Stimulated activated CD8-positive, alpha-beta memory T cell treated with anti-CD3 and anti-CD28 coated beads, Interleukin-7, amount 100 ng/mL, for 1 hour (primary cell): ENCODE measurements at places on chromosomes 2 and 18.

DNA sequence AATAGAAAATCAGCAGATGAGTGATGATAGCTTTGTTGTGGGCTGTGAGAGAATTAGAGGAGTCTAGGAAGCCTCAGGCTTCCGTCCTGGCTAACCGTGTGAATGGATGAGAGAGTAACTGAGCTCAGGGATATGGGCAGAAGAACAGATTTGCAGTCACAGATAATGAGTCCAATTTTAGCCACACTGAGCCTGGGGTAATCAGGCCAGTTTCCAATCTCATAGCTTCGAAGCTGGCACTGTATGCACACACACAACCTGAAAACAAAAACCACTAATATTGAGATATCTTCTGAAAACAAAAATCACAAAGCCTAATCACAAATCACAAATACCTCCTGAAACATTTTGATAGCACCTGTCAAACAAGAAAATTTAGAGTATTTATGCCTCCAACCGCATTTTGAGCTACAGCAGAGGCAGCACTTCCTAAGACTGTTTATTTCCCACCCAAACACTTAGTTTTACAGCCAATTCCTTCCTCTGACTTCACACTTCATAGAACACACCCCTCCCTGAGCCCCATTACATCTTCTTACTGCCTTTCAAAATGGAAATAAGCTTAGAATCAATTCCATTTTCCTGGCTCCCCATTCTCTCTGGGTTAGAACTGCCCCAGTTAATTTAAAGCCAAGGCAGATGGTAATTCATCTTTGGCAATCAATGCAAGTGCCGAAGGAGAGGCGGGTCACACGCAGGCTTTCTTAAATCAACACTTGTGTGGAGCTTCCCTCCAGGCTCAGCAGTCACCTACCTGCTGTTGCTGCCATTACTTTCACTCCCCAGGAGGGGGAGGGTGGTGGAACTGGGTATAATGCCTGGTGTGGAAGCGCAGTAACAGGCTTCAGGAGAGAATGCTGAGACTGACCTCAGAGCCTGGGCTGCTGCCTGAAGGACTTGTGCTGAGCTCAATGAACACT lies 18.9 kb downstream of the TTR start:
- DNase-seq = no peak

DNA sequence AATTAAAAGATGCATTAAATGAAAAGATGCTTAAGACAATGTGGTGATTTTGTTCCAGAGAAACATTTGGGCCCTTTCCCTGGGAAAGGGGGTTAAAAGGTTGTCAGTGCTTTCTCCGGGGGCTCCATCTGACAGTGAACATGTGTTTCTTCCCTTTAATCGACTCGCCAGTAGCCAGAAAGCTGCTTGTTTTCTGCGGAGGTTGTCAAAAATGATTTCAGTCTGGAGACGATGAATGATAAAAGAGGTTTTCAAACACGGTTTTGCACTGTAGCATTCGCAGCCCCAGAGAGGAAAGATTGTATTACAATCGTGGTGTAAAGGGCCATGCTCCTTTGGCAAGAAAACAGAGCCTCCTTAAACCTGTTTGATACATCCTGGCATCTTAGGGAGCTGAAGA lies 111.5 kb upstream of the MEIS1 start:
- DNase-seq = no peak

DNA sequence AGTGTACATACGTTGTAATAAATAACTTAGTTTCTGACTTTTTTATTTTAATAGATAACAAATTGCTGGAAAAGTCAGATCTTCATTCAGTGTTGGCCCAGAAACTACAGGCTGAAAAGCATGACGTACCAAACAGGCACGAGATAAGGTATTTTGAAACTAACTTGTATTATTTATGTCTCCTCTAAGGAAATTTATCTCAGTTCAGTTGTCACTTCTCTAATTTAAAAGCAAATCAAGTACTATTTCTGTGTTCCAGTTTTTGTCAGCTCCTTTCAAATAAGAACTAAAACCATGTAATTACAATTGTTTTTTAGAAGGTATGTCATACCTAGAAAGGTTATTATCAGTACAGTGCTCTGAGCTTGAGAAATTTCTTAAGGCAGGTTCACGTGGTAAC lies 4.6 kb downstream of the ATG16L1 start:
- no peak for DNase-seq

DNA sequence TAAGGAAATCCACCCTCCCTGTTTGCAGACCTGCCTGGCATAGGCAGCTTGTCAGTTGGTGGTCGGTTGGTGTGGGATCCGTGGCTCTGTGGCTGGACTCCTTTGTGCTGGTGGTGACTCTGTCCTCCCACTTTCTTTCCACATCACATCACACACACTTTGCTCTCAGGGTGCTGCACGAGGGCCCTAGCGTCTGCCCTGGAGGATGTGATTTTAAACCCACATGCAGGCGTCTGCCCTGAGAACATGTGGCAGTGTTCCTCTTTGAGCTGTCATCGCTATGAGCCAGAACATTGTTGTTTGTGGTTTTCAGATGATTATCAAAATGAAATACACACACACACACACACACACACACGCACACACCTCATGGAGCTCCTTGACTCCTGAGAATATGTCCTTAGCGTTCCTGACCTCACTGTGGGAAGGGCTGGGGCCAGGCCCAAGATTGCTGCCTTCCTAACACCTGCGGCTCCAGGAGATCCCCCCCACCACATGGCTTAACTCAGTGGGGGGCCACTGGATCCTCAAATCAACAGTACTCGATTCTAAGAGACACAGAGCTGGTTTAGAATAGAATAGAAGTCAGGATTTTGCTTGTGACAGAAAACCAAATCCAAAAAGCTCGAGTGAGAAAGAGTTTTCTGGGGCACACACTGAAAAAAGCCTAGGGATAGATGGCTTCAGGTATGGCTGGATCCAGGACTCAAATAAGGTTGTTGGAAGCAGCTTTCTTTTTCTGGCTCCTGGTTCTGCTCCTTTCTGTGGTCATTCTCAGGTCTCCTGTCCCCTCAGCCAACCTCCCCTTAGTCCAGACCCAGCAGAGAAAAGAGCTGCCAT lies 54.8 kb downstream of the RTP5 start:
- no peak for DNase-seq

DNA sequence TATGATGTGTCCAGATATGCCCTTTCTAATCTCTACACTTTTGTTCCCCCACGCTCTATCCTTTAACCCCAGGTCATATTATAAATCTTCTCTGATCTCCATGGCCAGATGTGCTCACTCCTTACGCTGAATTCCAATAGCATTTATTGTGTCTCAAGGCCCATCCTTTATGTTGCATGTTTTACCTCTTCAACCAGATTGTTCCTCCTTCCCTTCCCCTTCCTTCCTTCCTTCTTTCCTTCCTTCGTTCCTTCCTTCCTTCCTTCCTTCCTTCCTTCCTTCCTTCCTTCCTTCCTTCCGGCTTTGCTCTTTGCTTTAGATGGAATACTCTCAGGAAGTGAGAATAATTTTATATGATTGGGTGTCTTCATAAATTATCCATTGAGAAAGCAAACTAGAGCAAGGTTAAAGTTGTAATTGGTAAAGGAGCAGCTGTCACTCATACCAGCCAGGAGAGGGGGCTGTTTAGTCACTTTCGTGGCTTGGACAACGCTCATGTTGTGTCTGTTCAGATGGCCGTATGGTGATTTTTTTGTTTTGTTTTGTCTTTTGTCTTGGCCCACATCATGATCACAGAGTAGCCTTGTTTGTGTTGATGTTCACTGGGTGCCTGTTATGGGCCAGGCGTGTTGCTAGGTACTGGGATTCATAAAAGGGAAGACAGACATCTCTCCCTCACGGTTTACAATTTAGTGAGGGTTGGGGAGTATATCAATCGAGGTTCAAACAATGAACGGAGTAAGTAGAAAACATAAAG lies 68.0 kb downstream of the DAW1 start:
- DNase-seq = no peak

DNA sequence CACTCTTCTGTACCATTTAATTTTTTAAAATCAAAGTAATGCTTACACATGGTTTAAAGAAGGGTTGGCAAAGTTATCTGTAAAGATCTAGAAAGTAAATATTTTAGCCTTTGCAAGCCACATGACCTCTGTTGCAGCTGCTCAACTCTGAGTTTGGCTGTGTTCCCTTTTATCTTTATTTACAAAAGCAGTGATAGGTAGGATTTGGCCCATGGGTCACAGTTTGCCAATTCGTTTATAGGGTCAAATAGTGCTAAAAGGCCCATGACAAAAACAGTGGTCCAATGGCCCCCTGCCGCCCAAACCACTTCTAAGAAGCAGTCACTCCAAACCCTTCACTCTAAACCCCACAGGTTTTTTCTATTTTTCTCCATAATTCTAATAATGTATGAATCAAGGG lies 124.8 kb downstream of the PARD3B start:
- DNase-seq = no peak

DNA sequence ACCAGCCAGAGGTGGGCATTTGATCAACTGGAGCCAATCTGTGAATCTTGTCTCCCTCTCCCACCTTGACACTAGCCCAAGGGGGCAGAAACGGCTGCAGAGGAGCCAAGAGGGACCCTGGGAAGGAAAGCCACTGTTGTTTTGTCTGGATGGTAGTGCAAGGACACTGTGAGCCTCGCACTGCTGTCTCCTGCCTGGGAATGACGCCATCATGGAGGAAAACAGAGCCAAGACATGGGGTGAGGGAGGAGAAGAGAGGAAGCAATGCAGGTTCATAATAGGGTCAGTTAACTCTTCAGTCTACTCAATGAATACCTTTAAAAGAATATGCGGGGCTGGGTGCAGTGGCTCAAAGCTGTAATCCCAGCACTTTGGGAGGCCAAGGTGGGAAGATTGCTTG lies 231.1 kb upstream of the AGAP1 start:
- DNase-seq = no peak

- DNase-seq = no peak
Measured at GRCh38 chr2:217940261-217941220, 62.3 kb downstream of the TNS1 start.

GRCh38 chr2:123840574-123840973 lies 184.5 kb upstream of the CNTNAP5 start:
- DNase-seq = no peak

GRCh38 chr2:217477583-217477982 lies 525.2 kb downstream of the TNS1 start:
- no peak for DNase-seq

GRCh38 chr2:24473626-24474025 lies 17.4 kb upstream of the NCOA1 start:
- no peak for DNase-seq

DNA sequence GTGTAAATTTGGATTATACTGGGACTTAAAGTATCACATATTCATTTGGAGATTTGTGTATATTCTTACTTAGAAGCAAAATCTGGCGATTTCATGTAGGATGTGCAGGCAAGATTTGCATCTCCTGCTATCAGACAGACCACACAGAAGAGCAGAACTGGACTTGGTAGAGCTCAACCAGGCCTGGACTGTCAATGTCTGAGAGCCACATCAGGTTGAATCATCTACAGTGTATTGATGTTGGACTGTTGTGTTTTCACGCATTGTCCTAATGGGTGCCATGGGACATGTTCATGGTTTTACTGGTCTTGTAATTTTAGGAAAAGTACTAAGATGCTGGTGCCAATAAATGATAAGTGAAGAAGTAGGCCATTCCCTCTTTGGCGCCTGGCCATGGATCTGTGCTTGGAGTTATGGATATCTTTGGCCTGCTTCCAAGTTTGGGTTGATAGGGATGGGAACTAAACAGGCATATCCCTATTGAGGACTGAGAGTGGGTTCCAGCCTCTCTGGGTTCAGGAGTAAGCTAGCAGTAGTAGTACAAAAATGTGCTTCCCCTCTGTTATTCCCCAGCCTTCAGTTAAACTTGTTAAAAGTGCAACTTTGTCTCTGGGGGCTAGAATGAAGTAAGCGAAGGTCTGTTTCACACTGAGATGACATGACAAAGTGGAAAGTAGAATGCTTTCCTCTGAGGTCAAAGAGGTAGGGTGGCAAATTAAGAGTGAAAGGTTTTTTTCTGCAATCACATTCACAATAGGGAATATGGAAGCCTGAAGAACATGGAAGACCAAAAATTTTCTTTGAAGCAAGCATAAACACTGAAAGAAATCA lies 49.2 kb upstream of the NEMP2 start:
- DNase-seq = no peak

- no peak for DNase-seq
Measured at GRCh38 chr18:23861805-23862470, 152.6 kb upstream of the TTC39C start.

- DNase-seq = no peak
Measured at GRCh38 chr2:155372969-155373368, 674.5 kb downstream of the KCNJ3 start.

DNA sequence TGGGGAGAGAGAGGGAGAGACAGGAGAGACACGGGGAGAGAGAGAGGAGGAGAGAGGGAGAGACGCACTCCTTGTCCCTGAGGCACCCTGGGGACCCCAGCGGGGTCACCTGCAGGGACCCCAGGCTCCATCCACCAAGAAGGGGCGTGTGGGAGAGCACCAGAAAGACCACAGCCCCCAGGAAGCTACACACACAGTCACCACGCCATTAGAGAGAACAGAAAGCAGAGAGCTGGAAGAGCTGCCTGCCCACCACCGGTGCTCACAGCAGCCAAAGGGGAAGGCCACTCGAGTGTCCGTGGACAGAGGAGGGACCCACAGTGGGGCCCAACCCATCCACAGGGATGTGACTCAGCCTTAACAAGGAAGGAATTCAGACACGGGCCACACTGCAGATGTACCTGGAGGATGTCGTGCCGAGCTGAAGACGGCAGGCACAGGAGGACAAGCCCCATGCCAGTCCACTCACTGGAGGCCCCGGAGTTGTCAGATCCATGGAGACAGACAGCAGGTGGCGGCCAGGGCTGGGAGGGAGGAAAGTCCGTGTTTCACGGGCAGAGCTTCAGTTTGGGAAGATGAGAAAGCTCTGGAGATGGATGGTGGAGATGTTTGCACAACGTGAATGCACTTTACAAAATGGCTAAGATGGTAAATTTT lies 11.5 kb upstream of the NFATC1 start:
- DNase-seq = no peak

DNA sequence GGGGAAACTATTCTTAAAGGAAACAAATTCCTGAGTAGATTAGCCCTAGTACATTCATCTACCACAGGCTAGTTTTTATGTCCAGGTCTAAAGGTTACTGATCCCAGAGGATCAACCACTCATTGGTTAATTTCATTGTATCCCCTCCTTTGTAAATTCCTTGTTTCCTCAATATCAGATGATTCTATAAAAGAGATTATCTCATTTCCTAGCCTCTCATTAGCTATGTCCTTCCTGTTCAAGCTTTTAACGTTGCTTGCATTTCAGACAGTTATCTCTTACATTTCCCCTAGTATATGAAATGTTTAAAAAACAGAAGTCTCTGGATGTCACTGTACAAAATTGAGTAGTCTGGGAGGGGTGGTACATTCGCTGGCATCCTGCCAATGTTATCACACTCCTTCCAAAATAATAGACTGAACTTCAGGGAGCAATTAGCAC lies 24.2 kb upstream of the ARMC9 start:
- no peak for DNase-seq

DNA sequence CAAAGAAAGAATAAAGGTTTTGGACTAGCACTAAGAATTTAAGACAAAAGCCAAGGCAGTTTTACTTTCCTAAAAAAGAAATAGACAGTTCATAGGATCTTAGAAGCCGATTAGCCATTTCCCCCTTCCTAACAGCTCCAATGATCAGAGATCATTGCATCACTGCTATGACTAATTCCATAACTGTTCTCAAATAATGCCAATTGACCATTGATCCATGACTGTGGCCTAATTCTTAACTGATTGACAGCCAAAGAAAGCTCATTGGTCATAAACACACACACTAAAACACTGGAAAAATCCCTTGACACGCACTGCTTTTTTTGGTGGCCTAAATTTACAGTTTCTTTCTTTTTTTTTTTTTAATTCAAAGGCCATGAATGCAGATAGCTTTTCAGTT lies 345.0 kb upstream of the ACVR2A start:
- no peak for DNase-seq
